ENCODE measurements at places on chromosomes 4 and X.
A peak's percentile ranks its signal among the peaks of the same experiment; 100 is the strongest.

DNA sequence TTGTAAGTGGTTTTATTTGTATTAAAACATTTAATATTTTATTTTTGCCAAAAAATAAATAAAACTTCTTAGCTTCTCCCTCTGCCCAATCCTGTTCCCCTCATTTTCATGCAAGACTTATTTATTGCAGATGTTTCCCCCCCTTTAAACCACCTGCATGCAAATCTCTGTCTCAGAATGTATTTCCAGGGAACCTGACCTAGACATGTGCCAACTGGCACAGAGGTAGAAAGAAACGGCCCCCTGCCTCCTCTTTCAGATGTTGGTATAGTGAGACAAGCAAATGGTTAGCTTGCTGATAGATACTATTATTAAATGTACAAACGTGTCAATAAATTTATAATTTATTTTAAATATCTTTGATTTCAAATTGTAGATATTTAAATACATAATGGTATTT, 47.1 kb downstream of the KLF3 start:
- DNase-seq = no peak

DNA sequence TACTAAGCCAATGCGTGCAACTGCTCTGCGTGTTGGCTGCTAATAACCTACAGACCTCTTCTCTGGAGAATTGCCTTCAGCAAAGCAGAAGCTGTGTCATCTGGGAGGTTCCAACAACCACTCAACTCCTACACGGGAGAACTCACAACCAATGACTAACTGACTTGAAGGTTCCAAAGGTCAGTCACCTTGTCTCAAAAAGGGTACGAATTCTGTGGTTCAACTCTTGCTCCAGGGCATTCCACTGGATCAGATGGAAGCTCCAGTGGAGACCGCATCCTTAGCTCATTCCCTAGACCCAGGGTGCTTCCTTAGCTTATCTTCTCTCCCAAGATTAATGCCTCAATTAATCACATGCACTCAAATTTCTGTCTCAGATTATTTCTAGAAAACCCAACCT, 222.7 kb downstream of the CHIC2 start:
- DNase-seq = no peak

- no peak for DNase-seq
These were observed 14.5 kb downstream of the SLC2A9 start for GRCh38 chr4:10006601-10007435.

DNA sequence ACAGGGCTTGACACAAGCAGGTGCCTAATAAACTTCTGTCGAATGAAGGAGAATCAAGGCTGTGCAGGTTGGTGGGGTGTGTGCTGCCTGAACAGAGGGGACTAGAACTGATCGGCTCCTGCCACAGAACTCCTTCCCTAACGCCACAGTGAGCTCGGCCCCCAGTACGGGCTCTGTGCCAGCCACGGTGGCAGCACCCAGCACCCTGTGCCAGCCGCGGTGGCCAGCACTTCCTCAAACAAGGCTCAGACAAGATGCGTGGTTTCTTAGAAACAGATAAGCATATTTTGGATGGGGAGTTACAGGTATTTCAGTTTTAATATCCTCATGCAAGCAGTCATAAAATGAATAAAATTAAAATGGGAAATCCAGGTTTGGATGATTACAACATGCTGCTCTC, 26.0 kb upstream of the C4orf50 start:
- no peak for DNase-seq

- DNase-seq = no peak
These were observed 48.2 kb downstream of the EVC2 start for GRCh38 chr4:5660185-5660584.

GRCh38 chr4:168618577-168619265, 121.9 kb downstream of the PALLD start:
- no peak for DNase-seq

DNA sequence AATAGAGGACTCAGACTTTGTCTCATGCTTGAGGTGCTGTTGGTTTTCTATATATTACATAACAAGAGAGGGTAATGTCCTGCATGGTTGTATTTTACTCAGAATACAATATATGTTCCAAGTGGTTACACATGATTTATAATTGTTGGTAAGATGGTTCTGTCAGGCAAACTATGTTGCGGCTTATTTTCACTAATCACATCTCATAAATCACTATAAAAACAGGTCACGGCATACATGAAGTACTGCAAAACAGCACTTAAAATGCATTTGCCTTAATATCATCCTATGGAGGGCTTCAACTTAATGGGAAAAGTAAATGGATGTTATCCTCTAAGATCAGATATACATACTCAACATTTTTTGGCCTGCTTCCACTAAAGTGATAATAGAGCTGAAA, 246.0 kb upstream of the ARSJ start:
- DNase-seq = no peak

- DNase-seq = no peak
These were observed 712 bp downstream of the PNPLA4 start for GRCh38 chrX:7926501-7926900.

DNA sequence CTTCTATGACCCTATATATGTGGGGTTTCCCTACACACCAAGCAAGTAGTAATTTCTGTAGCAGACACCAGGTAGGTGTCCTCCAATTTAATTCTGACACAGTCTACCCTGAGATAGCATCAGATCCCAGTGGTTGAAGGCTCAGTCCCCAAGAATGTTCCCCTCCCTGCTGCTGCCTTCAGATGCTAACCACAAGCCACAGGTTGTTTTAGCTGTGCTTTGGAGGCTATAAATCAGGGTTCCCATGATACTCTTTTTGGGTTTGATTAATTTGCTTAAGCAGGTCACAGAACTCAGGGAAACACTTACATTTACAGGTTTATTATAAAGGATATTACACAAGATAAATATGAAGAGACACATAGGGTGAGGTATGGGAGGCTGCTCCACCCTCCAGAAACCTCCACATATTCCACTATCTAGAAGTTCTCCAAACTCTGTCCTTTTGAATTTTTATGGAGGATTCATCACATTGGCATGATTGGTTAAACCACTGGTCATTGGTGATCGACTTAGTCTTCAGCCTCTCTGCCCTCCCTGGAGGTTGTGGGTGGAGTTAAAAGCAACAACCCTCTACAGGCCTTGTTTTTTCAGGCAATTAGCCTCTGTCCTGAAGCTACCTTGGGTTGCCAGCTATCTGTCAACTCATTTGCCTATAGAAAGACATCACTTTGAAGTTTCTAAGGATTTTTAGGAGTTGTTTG, 50.8 kb downstream of the GRIA2 start:
- DNase-seq = no peak

DNA sequence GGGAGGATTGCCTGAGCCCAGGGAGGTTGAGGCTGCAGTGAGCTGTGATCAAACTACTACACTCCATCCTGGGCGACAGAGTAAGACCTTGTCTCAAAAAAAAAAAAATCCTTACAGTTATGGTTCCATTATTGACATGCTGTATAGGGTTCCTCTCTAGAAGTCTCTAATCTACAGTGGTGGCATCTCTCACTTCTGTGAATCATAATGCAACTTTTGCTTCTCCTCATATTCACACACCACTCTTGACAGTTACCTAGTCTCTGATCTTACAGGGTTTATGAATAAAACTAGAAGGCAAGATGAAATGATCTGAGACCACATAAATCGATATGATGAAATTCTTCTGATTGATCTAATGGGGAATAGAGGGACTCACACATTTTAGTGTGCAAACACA, 40.6 kb downstream of the DOCK11 start:
- DNase-seq = no peak

DNA sequence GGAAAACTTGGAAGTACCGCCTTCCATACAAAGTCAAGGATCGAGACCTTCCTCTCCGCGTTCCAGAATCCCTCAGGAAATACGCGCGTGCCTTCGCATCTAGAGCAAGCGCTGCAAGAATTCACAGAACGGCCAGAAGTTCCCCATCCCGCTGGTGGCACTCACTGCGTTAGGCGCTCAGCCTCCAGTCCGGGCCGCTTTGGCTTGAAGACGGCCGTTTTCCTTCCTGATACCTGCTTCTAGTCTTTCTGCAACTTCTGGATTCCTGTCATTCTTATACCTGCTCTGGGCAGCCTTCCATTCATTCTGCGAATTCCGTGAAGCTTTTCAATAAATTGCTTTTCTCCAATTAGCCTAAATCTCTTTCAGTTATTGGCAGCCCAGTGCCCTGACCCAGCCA, 896.4 kb downstream of the TRIML1 start:
- DNase-seq = no peak

DNA sequence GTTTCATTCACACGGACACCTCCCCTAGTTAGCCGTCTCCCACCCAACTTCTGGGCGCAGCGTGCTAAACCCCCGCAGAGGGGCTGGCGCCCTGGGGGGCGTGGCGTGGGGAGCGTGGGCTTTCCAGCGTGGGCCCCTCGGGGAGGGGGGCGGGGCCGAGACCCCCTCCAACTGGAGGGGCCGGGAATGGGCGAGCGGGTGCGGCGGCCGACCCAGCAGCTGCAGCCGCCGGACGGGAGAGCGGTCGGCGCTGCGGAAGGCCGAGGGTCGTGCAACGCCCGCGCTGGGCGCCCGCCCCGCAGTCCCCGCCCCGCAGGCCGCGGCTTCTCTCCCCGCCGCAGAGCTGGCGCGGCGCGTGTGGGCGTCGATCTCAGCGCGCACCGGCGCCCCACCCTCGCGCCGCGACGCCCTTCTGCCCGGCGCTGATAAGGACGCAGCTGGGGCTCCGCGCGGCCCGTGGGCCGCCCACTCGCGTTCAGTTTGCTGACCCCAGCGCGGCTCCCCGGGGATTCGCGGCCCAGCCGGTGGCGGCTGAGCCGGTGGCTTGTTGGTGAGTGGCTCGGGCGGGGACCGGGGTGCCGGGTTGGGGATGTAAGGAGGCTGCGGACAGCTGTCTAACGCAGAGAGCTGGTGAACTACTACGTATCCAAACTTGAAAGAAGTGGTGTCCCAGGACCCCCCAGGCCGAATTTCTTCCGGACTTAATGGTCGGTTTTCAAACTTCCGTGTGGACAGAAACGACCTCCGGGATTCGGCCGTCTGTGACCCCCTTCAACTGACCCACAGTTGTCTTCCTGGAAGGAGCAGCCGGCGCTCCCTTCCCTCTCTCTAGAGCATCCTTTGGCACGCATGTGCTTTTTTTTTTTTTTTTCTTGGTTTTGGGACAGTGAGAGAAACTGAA, 1.5 kb downstream of the FHDC1 start:
- peak; percentile 61 for DNase-seq

DNA sequence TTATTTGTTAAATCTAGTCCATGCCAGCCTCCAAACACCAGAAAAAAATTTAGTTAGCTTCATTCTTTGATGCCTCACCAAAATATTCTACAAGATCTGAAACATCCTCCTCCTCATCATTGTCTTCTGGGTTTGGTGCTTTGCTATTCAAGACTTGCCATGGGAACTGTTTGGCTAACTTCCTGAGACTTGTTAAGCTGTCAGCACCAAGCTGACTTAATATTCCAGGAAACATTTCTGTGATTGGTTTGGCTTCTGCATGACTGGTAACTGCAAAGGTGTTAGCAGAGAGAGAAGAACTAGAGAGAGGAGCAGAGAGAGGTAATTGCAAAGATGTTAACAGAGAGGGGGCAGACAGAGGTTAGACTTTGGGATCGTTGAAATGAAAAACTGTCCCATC, 101.3 kb downstream of the PALLD start:
- no peak for DNase-seq

DNA sequence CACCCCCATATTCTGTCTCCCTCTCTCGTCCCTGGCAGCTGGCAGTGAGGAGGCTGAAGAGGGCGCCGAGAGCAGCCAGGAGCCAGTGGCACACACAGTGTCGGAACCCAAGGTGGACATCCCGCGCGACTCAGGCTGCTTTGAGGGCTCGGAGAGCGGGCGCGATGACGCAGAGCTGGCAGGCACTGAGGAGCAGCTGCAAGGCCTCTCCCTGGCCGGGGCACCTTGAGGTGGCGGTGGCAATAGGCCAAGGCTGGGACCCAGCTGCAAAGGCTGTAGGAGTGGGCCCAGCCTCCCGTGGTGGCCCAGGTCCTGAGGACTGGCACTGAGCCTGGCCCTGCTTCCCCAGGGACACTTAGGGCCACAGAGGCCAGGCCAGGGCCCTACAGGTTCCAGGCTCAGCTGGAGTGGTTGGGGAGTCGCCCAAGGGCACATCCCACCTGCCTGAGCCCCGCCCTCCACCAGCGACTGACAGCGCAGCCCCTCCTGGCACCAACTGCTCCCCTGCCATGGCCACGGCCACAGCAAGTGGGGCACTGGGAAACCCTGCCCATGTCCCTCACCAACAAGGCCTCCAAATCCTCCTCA, 13.9 kb downstream of the SASH3 start:
- no peak for DNase-seq

DNA sequence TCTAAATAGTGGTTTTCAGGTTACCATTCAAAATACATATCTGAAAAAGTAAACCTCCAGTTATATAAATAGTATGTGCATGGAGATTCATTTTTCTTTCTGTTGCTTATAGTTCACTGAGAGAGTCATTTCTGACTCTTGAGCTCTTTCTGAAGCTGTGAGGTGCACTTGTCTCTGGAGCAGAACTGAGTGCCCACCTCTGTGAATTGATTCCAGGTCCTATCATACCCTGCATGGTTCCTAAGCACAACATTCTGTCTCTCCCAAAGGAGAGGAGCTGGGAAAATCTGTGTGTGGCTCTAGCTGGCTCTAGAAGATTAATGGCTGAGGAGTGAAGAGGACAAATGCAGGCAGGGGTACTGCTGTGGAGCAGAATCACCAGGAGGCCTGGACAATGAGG, 161.6 kb upstream of the HCCS start:
- DNase-seq = no peak

DNA sequence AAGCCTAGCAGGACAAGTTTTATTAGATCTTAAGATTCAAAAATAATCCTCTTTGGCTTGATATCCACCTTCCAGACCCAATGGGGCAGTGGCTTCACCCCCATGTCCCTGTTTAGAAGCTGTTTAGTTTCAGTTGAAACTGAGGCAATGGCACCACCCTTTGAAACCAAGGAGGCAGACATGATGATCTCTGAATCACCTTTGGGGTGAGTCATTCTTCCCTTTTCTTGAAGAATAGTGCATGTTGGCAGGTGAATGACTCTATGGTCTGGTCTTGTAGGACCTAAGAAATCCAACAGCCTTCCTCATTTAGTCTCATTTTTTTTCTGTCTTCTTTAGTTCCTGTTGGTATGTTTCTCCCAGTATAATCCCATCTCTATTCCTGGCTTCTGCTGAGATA, 29.5 kb upstream of the BMP15 start:
- no peak for DNase-seq

GRCh38 chrX:49995107-49995731, 72.8 kb downstream of the CLCN5 start:
- no peak for DNase-seq

- DNase-seq = no peak
These were observed 88.4 kb upstream of the TET2 start for GRCh38 chr4:105058177-105058812.

DNA sequence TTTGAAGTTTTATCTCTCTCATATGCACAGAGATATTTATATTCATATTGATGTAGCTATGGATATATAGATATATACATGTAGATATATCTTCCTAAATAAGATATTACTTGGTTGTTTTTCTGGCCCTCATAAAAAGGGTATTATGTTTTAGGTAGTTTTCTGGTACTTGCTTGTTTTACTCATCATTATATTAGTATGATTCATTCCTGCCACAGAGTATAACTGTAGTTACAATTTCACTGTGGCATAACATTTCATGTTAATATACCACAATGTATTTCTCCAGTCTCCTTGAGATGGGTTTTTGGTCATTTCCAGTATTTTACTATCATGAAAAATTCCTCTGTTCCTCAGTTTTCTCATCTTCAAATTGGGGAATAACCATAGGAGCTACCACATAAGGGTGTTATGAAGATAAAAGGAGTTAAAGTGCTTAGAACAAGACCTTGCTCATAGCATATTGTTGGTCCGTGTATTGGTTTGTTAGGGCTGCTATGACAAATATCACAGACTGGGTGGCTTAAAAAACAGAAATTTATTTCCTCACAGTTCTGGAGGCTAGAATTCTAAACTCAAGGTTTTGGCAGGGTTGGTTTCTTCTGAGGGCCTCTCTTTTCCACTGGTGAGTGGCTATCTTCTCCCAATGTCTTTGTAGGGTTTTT, 129.7 kb downstream of the TMEM164 start:
- no peak for DNase-seq
